Osteoblast (primary cell): ENCODE measurements at places on chromosomes 7 and 10.

GRCh38 chr7:4789194-4790077 lies 14.0 kb downstream of the AP5Z1 start:
- no peaks in the 10 kb centered on the region for H3K4me1 ChIP-seq
- H3K27me3 ChIP-seq: no peaks in the 10 kb centered on the region
- peaks cover 22% of the 10 kb centered on the region for H3K36me3 ChIP-seq
- no peak overlapping the region for H3K27ac ChIP-seq
- DNase-seq: peak; percentile 77
- H3K4me3 ChIP-seq: no peak overlapping the region

DNA sequence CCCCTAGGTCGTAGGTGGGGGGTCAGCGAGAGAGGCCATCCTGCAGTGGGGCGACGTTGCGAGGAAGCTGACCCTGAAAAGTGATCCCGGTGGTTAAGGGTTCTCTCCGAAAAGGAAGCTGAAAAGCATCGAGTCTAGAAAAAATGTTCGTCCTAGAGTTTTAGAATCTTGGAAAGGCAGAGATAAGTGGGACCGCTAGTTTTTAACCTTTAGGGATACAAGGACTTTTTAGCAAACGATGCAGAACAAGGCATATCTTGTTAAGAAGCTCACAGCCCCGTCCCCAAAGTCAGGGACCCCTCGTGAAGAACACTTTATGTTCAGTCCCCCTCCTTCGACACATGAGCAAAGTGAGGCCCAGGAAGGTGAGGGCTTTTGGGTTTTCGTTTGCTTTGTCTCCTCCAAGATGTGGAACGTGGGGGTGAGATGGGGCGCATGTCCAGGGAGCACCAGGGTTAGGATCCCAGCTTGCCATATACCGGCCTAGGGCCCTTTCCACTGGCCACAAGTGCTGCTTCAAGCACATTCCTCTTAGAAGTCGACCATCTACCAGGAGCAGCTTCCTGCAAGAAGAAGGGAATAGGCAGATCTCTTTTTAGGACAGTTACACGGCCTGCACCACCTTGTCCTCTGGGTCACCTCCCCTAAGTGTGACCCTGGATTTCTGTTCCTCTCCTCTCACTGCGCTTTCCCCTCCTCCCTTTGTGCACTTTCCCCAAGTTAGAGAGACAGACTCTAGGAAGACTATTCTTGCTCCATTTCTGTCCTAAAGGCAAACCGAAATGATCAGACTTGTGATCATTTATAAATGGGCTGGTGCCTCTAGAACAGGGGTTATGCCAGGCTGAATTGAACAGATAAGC lies 969 bp downstream of the SLC35G1 start:
- H3K27ac ChIP-seq: peak overlapping the region; percentile 52
- no peaks in the 10 kb centered on the region for H3K36me3 ChIP-seq
- peak; percentile 68 for DNase-seq
- peak overlapping the region; percentile 86 for H3K4me3 ChIP-seq

DNA sequence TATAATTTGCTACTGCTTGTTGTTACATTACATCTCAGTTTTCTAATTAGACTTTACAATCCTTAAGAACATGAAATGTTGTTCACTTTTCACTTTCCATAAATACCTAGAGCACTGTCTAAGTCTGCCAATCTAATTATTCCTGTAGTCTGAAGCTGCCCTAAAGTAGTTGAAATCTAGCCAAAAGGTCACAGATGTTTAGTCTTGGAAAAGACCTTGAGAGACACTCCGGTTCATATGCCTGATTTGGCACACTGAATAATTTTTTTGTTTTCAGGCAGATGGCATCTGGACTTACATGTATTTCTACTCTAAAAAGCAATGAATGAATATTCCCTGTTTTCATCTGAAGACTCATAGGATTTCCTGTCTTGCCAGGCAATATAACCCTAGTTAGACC lies 359.1 kb downstream of the ANKRD7 start:
- H3K4me3 ChIP-seq: no peak overlapping the region
- DNase-seq: no peak
- no peaks in the 10 kb centered on the region for H3K27me3 ChIP-seq
- no peaks in the 10 kb centered on the region for H3K36me3 ChIP-seq

GRCh38 chr7:42549866-42550485 lies 313.0 kb upstream of the GLI3 start:
- no peaks in the 10 kb centered on the region for H3K4me1 ChIP-seq
- H3K36me3 ChIP-seq: no peaks in the 10 kb centered on the region
- H3K4me3 ChIP-seq: no peak overlapping the region
- DNase-seq: no peak
- H3K27ac ChIP-seq: no peak overlapping the region

DNA sequence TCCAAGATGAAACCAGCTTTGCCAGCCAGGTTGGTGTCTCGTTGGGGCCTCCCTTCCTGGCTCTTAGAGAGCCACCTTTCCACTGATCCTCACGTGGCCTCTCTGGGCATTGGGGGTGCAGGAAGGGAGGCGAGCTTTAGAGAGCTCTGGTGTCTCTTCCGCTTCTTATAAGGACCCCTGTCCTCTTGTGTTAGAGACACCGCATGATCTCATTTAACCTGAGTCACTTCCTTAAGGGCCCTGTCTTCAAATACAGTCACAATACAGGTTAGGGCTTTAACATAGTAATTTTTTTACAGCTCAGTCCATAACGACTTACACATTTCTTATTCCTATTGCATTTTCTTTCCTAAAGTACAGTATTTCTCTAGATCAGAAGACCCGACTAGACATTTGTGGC lies 535.8 kb downstream of the SDK1 start:
- H3K36me3 ChIP-seq: no peaks in the 10 kb centered on the region
- H3K27me3 ChIP-seq: no peaks in the 10 kb centered on the region
- H3K27ac ChIP-seq: no peak overlapping the region
- H3K4me1 ChIP-seq: no peaks in the 10 kb centered on the region
- no peak for DNase-seq

DNA sequence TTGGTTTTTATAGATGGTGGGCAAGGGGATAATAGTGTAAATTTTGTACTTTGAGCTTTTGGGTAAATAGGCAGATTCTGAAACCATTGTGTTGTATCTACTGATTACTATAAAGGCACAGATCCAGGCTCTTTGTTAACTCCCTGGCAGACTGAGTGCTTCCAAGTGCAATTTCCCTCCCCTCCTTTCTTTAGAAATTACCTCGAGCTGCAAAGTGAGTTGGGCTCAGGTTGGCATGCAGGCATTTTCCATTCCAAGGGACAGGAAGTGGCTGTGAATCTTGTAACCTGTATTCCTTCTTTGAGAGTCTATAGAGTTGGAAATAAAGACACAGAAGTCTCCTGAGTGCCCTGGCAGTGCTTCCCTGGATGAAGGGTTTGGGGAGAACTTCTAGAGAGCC lies 494.2 kb upstream of the GALNT17 start:
- no peak overlapping the region for H3K4me3 ChIP-seq
- H3K36me3 ChIP-seq: no peaks in the 10 kb centered on the region
- H3K4me1 ChIP-seq: peaks cover 20% of the 10 kb centered on the region
- H3K27ac ChIP-seq: no peak overlapping the region
- DNase-seq: no peak

- H3K4me3 ChIP-seq: no peak overlapping the region
- H3K27ac ChIP-seq: no peak overlapping the region
- no peaks in the 10 kb centered on the region for H3K4me1 ChIP-seq
- H3K36me3 ChIP-seq: no peaks in the 10 kb centered on the region
Observed at GRCh38 chr7:83769407-83769806, 120.5 kb upstream of the SEMA3E start.

DNA sequence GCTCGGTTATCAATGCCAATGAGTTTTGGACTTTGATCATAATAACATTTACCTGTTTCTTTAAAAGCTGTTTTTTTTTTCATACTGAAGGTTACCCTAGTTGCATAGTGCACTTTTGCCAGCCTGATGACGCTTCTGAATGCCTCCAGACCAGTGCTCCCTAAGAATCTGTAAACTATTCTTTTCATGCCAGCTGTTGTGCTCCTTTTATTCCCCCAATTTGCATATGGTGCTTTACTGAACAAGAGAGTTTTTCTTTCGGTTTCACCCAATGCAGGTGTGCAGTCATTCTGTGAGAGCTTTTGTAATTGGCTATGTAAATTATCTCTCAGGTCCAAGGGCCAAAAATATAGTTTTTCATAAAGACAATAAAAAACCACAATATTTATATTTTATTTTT lies 48.1 kb upstream of the GLCCI1 start:
- no peaks in the 10 kb centered on the region for H3K36me3 ChIP-seq
- H3K27ac ChIP-seq: no peak overlapping the region
- H3K4me1 ChIP-seq: no peaks in the 10 kb centered on the region
- no peak for DNase-seq

DNA sequence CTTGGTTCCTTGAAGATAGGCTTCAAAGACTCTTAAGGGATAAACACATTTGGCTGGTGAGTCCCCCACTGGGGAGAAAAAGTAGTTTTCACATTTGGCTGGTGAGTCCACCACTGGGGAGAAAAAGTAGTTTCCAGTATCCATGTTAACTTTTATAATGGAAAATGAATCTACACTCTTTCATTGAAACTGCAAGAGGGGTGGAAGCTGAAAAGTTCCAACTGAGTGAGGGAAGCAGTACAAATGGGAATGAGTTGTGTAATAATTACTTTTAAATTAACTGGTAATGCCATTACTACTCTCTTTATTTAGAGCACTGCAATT lies 153.9 kb downstream of the MLLT10 start:
- H3K36me3 ChIP-seq: no peaks in the 10 kb centered on the region
- no peaks in the 10 kb centered on the region for H3K27me3 ChIP-seq
- no peak overlapping the region for H3K27ac ChIP-seq
- no peak overlapping the region for H3K4me3 ChIP-seq
- peaks cover 7% of the 10 kb centered on the region for H3K4me1 ChIP-seq

- H3K36me3 ChIP-seq: no peaks in the 10 kb centered on the region
- H3K4me3 ChIP-seq: no peak overlapping the region
- no peak for DNase-seq
- H3K27me3 ChIP-seq: no peaks in the 10 kb centered on the region
Observed at GRCh38 chr7:47659664-47660462, 78.0 kb upstream of the TNS3 start.

- peaks cover 13% of the 10 kb centered on the region for H3K36me3 ChIP-seq
- no peak overlapping the region for H3K4me3 ChIP-seq
- H3K27ac ChIP-seq: no peak overlapping the region
- no peaks in the 10 kb centered on the region for H3K27me3 ChIP-seq
- DNase-seq: no peak
Observed at GRCh38 chr10:72889391-72889831, 4.1 kb upstream of the OIT3 start.

- H3K36me3 ChIP-seq: no peaks in the 10 kb centered on the region
- no peak overlapping the region for H3K27ac ChIP-seq
- H3K27me3 ChIP-seq: peaks cover 18% of the 10 kb centered on the region
- H3K4me1 ChIP-seq: peaks cover 6% of the 10 kb centered on the region
- DNase-seq: peak; percentile 81
- H3K4me3 ChIP-seq: peak overlapping the region; percentile 82
Observed at GRCh38 chr10:51073453-51074237, 642 bp upstream of the PRKG1 start.

DNA sequence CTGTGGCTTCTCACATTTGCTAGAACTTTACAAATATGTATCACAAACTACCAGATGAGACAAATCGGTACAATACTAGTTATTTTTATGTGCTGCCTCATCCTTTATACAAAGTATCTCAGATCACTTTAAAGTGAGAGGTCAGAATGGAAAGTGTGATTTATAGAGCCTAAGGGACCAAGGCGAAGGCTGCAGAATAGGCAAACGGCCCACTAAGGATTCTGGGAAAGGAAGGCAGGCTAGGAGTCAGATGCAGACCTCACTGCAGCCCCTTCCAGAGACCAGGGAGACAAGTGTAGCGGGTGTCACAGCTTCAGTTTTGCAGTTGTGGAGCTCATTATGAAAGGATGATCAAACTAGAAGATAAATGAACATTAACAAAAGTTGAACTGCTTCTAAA lies 190.6 kb downstream of the HIBADH start:
- no peaks in the 10 kb centered on the region for H3K36me3 ChIP-seq
- peaks cover 6% of the 10 kb centered on the region for H3K4me1 ChIP-seq
- H3K4me3 ChIP-seq: no peak overlapping the region
- DNase-seq: no peak
- H3K27ac ChIP-seq: no peak overlapping the region

- no peaks in the 10 kb centered on the region for H3K36me3 ChIP-seq
- H3K4me3 ChIP-seq: no peak overlapping the region
- no peak for DNase-seq
- no peak overlapping the region for H3K27ac ChIP-seq
- H3K4me1 ChIP-seq: no peaks in the 10 kb centered on the region
Observed at GRCh38 chr7:24200407-24200966, 83.5 kb upstream of the NPY start.

DNA sequence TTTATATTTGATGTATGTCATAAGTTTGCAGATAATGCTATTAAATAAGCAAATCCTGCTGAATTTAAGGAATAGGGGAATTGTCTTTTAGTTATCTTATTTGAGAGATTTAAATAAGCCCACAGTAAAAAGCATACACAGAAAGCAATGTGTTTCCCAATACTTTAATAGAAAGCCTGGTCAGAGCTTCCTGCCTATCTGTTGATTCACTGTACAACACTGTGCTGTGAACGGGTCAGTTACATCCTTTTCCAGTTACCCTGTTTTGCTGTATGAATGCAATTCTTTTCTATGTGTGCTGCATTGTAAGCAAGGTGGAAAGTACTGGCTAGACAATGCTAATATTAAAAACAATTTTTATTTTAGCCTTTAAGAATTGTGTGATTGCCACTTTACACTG lies 81.2 kb downstream of the ANKRD7 start:
- no peak for DNase-seq
- H3K4me3 ChIP-seq: no peak overlapping the region
- no peak overlapping the region for H3K27ac ChIP-seq

- DNase-seq: no peak
- H3K27me3 ChIP-seq: no peaks in the 10 kb centered on the region
- no peak overlapping the region for H3K4me3 ChIP-seq
Observed at GRCh38 chr10:23099816-23100215, 4.4 kb downstream of the MSRB2 start.

GRCh38 chr10:86362586-86363183 lies 3.9 kb downstream of the GRID1 start:
- DNase-seq: peak; percentile 75
- H3K4me1 ChIP-seq: no peaks in the 10 kb centered on the region
- H3K27ac ChIP-seq: no peak overlapping the region
- H3K27me3 ChIP-seq: peaks cover 37% of the 10 kb centered on the region
- H3K4me3 ChIP-seq: no peak overlapping the region
- H3K36me3 ChIP-seq: no peaks in the 10 kb centered on the region

DNA sequence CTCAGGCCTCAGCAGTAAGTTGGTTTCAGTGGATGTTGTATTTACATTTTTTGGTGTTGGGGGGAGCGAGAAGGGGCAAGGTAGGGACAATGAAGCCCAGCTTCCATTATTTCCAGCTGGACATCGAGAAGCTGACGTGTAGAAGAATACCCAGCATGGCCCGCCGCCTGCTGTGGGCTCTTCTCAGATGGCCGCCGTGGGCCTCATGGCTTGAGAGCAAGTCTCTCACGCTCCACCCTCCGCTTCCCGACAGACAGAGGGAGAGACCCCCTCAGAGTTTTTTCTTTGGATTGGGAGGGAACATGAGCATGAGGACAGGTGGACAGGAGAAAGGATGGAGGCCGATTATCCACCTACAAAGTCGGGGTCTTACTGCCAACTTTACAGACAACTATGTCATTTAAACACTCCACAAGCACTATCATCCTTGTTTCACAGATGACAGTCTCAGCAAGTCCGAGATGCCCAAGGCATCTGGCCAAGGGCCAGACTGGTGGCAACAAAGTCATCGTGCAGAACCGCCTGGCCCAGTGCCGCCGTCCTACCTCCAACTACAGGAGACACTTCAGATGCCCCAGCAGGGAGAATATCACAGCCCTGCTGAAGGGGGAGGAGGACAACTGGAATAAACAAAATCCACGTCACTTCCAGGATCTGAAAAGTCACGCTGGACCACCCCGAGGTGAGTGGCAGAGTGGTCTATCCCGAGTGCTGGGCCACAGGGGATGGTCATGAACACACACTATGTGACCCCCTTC lies 195.9 kb downstream of the DIP2C start:
- peaks cover 17% of the 10 kb centered on the region for H3K4me1 ChIP-seq
- no peaks in the 10 kb centered on the region for H3K27me3 ChIP-seq
- DNase-seq: no peak
- H3K27ac ChIP-seq: no peak overlapping the region
- no peaks in the 10 kb centered on the region for H3K36me3 ChIP-seq
- H3K4me3 ChIP-seq: no peak overlapping the region
